ENCODE measurements at places on chromosomes 1 and 21.
A peak's percentile ranks its signal among the peaks of the same experiment; 100 is the strongest.

- DNase-seq: peak; percentile 35
Measured at GRCh38 chr1:212967801-212968200, 17.5 kb downstream of the VASH2 start.

DNA sequence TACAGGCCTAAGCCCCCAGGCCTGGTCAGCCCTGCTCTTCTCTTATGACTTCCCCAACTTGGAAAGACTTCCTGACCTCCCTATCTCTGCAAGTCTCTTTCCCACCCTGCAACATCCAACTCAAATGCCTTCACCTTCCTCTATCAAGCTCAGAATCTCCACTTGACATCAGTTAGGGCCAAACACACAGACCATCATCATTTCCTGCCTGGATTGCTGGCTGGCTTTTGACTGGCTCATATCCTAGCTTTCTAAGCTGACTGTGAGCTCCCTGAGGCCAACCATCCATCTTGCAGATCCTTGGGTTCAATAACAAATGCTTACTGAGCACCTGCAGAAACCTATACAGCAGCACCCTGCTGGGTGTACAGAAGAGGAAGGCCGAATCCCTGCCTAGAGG is 137.3 kb upstream of the EDN2 start:
- no peak for DNase-seq

DNA sequence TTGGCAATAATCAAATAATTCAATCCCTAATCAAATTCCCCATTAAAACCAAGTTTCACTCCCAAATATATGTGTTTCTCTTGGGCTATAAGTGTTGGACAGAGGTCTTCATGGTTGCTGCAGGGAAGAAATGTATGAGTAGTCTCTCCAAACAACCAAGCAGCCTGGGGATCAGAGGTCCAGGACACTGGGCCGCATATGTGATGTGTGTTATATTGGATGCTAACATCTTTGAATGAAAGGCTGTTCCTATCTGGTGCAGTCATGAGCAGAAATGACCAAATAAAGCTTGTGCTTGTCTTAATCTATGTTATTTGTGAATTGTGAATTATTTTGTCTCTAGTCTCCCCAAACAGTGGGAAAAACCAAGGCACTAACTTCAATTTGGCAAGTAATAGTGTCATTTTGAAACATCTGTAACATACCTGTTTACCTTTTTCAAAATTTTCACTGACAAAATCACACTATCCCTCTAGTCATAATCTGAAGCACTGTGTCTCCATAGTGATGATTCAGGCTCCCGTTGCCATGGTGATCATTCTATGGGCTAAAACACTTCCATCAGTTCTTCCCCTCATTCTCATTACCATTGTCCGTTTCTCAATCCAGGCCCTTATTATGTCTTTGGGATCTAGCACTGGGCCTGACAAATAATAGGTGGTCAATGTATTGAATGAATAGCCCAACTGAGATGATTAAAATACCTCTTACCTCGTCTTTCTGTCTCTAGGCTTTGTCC is 12.5 kb upstream of the TADA1 start:
- no peak for DNase-seq

DNA sequence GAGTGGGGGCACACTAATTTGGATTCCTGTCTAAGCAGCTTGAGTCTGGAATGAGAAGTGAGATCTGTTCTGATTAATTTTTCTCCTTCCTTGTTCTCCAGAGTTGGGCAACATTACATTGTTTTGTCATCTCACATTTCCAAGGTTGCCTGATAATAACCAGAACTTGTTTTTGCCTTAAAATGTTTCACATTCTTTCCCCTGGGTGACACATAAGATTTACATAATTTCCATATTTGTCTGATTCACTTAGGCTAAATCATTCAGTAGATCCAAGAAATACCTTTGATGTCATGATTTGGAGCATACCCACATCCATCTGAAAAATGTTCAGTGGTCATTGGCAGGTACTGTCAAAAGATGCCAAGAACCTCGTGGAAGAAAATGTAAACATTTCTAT is 60.3 kb downstream of the XCL2 start:
- no peak for DNase-seq

DNA sequence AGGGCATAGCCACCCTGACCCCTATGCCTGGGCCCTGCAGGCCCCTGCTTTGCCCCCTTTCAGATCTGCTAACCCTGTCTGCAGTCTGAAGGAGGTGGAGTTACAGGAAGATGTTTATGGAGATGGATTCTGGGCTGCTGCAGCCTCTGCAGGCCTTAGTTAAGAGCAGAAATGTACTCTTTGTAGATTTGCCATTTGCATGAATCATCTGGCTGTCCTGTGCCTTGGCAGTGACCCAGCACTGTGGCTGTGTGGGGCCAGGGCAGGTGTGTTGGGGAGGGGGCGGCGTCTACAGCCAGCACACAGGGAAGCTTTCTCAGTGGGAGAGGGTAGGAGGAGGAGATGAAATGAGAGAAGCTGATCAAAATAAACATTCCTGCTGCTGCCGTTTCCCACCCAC is 867.3 kb downstream of the PLA2G4A start:
- no peak for DNase-seq

DNA sequence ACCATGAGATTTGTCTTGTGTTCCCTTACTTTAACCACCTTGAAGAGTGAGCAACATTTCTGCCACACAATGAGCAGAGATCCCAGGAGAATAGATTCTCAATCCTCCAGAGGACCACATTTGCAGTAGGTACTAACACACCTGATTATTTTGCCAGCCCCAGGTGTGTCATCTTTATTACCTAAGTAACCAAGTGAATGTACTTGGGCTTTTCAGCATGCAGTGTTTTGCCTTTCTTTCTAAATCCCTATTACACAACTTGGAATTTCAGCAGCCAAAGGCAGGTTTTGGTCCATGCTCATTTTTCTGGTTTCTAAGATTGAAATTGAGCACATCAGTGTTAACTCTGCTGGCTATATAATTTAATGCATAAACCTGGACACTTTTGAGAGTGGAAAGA is 43.2 kb upstream of the ST6GALNAC5 start:
- no peak for DNase-seq

GRCh38 chr1:236064674-236065508 is at the start of gene NID1:
NID1 (minus strand) TSS chr1:236065090; CDS start chr1:236065079, 11 bp downstream.
- peak; percentile 86 for DNase-seq

- DNase-seq: peak; percentile 85
Measured at GRCh38 chr1:75615613-75616435, 4.9 kb upstream of the SLC44A5 start.

GRCh38 chr1:169491845-169492281 is 6.1 kb upstream of the SLC19A2 start:
- no peak for DNase-seq

GRCh38 chr1:156410238-156410637 is 41.2 kb downstream of the RHBG start:
- no peak for DNase-seq

GRCh38 chr1:95226781-95227660 is 7.0 kb upstream of the RWDD3 start:
- DNase-seq: no peak

DNA sequence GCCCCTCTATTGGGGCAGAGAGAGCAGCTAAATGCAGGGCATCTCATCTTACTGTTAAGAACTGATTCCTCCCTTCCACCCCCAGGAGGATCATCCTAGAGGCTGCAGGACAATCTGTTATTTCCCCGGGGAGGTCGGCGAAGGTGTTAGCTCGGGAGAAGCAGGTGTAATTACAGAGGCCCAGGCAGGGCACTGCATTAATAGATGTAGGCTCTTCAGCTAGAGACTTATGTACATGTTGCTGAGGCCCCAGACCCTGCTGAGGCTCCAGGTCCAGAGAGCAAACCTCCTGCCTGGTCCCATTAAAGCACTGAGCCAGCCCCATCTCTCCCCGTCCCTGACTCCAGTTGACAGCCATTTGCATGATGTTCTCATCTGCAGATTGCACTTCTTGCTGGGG is 320.3 kb upstream of the VAMP3 start:
- DNase-seq: no peak

GRCh38 chr1:26970810-26971209 is 10.5 kb upstream of the KDF1 start:
- no peak for DNase-seq

GRCh38 chr1:80282536-80282935 is 1276.0 kb upstream of the ADGRL4 start:
- no peak for DNase-seq

GRCh38 chr21:38914528-38915293 is 109.0 kb downstream of the ETS2 start:
- DNase-seq: no peak

- no peak for DNase-seq
Measured at GRCh38 chr1:14794906-14795305, 196.4 kb downstream of the KAZN start.

DNA sequence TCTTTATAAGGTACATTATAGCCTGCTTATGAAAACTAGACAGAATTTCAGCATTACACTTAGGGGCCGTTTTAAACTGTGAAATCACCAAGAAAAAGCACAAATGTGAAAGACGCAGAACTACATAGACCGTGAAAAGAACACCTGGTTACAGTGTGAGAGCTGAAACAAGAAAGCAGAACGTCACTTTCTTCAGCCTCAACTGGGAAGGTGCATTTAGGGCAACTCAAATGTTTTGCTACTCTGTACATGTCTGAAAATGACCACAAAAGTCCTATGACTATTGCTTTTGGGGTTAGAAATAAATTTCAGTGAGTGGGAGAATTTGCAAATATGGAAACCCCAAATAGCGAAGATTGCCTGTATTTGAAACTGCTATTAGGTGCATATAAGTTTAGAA is 268.7 kb downstream of the OLFM3 start:
- no peak for DNase-seq

- DNase-seq: no peak
Measured at GRCh38 chr1:206963119-206963712, 7.0 kb downstream of the FCAMR start.

DNA sequence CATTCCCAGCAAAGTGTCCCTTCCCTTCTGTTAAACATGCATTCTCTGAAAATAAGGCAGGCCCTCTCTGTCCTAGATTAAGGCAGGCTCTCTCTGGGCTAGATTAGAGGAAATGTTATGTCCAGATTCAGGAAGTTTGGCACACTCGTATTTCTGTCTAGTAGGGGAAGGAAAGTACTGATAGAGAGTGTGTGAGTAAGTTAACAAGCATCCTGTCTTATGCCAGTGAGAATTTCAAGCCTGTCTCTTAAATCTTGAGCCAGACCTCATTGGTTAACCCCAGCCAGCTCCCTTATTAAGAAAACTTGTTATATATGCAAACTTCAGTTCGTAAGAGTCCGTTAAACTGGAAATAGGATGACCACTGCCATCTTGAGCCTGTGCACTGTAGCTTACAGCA is 31.6 kb downstream of the IGSF5 start:
- no peak for DNase-seq

DNA sequence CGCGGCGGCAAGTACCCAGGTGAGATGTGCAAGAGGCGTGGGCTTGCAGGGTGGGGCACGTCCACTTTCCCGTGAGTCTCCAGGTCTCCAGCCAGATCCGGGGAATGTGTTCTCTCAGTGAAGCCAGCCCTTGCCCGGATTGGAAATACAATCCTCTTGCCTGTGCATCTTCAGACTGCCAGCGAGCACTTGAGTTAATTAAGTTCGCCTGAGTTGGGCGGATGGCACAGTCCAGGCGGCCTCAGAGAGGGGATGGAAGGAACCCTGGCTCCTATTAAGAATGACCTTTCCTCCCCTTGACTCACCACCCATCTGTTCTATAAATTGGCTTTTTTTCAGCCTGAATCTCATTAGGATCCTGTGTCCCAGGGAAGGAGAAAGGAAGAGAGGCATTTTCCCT is 33.3 kb upstream of the CNTN2 start:
- peak; percentile 40 for DNase-seq

DNA sequence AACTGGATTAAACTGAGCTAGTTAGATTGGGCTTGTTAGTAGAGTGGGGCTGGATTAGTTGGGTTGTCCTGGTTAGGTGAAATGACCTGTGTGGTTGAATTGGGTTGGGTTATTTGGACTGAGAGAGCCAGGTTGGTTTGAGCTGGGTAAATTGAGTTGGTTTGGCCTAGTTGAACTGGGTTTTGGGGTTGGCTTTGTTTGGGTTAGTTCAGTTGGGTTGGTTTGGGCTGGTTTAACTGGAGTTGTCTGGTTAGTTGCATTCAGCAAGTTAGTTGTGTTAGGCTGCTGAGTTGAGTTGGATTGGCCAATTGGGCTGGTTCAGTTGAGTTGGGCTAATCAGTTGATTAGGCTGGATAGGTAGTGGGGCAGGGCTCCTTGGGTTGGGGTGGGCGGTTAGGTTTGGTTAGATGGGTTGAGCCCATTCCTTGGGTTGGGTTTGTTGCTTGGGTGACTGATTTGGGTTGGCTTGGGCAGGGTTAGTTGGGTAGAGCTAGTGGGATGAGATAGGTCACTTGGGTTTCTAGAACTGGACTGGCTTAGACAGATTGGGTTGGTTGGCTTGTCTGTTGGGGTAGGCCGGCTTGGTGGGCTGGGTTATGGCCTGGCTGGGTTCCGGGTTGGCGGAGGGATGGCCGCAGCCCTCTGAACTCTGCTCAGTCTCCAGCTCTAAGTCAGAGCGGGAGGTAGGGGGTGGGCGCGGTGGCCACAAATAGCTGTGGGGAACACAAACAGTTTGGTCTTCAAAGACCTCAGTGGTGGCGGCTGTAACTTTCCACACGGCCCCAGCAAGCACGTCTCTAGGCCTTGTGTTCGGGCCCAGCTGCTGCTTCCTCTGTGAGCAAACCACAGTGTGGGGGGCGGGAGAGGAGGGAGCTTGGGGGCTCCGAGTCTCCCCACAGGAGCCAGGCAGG is 67.2 kb upstream of the RUNX3 start:
- no peak for DNase-seq

DNA sequence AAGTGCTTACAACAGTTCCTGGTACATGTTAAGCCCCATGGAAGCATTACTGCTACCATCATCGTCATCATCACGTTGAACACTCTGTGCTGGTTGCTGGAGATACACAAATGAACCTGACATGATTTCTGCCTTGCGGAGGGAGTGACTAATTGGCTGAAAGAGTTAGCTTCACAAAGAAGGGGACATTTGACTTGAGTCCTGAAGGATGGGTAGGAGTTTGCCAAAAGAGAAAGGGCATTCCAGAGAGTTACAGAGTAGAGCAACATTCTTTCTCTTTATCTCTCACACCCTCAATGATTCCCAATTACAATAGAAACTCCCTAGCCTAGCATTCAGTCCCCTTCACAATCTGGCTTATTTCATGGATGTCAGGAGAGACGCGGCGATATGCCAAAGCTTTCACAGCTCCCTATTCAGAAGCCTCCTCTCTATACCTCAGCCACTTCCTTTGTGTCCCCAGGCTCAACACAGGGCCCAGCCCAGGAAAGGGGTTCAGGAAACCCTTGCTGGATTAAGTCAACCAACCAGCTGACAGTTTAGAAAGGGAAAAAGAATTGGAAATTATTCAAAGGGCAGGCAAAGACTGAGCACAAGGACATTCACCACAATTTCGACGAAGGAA is 38.0 kb downstream of the SLC1A7 start:
- no peak for DNase-seq

DNA sequence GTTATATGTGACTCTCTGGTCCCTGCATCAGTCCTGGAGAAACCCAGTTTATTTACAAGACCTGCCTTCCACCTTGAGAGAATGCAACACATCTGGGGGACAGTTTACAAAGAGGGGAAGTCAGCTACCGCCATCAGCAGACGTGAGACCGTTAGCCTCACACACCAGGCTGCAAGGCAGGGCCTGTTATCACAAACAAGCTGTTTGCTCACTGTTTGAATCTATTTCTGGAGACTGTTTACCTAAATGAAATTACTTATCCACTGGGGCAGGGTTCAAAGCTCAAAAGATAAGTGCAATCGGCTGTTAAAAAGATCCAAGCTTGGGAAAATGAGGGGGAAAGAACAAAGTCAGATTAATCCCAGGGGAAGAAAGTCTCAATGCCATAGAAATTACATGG is 134.4 kb downstream of the ZNF281 start:
- DNase-seq: no peak

Measured in retina (tissue), 1 donor.